ENCODE measurements at places on chromosomes 4 and X. TPM values are rescaled to one million over a fixed set of nuclear protein-coding genes. Genes with fewer than 3 reads are reported as not detected.

Gene L1CAM
- 55.2 TPM for total RNA-seq

GRCh38 chrX:71378732-71379131 is 12.6 kb downstream of the TAF1 start:
- DNase-seq: no peak

DNA sequence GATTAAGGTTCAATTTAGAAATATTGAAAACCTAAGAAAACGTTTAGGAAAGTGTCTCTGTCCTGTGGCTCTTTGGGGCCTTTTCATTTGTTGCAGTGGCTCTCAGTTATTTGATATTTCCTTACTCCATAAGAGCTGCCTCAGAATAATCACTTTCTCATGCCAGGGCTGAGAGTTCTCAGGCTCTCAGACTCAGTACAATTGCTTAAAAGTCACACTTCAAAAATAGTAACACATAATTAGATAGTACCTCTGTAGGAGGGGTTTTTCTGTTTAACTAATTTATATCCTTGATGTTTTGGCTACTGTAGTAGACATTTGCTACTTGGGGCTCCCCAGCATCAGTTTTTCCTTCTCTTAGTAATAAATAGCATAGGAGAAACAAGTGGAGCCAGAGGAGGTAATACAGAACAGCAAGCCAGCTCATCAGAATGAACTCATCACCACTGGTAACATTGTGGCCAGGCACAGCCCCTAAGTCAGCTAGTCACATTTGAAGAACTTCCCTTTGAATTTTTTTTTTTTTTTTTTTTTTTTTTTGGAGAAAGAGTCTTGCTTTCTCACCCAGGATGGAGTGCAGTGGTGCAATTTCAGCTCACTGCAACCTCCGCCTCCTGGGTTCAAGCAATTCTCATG is 8.0 kb upstream of the HNRNPD start:
- no peak for DNase-seq

DNA sequence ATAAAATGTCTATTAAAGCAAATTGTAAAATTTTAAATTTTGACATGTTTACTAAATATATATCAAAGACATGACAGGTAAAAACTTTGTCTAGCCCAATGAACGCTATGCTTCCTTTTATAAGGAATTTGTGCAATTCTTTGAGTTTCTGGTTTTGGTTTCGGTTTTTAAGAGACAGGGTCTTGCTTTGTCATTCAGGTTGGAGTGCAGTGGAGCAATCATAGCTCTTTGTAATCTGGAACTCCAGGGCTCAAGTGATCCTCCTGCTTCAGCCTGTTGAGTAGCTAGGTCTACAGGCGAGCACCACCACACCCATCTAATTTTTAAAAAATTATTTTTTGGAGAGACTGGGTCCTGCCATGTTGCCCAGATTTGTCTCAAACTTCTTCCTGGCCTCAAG is 60.7 kb downstream of the BLTP1 start:
- no peak for DNase-seq

DNA sequence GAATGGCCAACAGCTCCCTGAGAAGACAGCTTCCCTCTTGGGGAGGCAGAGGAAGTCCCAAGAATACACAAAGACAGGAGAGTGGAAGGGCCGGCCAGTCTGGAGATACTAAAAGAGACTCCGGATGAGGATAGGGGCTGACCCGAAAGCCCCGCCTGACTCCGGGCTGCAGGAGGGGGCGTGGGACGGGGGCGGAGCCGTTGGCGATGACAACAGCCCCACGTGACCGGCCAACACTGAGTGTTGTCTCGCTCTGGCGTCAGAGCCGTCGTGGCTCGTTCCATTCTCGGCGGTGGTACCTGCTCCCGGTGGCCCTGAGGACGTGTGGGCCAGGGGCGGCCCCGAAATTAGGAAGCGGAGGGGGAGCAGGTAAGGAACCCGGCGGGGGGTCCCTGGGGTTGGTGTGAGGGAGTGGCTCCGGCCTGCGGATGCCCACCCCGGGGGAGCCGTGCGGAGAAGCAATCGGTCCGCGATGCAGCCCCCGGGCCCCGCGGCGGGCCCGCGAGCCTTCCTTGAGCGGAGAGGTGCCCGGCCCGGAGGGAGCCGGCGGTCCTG is at the start of gene BEX4:
BEX4 (plus strand) TSS at position 239 of the 555 bp plus-strand sequence. CDS start 1,046 bp downstream, outside the sequence.
- peak; percentile 89 for DNase-seq

DNA sequence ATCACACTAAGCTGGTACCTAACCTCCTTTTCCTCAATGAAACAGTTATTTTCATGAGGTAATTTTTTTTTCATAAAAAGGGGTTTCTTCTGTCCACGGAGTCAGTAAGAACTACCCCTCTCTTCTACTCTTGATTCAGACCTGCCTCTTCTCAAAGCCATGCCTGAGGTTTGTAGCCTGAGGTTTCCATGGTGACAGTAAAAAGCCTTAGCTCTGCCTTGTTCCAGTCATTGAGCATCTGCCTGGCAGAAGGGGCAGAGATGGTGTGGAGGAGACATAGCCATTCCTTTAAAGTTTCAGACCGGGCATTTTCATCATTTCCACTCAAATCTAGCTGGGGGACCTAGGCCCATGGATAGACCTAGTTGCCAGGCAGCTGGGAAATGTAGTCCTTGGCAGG is 135.5 kb downstream of the REPS2 start:
- no peak for DNase-seq

DNA sequence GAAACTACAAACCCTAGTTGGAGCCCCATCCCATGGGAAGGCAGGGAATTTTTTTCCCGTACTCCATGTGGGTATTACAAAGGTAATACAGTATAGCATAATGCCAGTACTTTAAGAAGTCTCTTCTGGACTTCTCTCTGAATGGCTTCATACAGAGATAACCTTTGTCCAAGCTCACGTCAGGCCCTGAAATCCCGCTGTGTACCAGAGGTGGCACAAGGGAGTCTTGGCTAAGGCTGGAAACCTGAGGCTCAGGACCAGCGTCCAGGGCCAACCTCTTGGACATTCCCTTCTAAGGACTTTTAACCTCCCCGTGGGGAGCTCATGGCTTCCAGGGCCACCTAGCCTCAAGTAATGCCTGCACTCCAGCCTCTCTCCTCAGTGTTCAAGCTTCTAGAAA is 338.9 kb upstream of the FAM241A start:
- DNase-seq: peak; percentile 64

Gene FGF16
- 1.6 TPM for total RNA-seq

Gene DMRTC1B
- total RNA-seq: 0.22 TPM

GRCh38 chr4:123350191-123350544 is 46.4 kb upstream of the SPRY1 start:
- peak; percentile 48 for DNase-seq

- DNase-seq: no peak
Observed at GRCh38 chr4:185207466-185207865, 1.9 kb upstream of the SNX25 start.

DNA sequence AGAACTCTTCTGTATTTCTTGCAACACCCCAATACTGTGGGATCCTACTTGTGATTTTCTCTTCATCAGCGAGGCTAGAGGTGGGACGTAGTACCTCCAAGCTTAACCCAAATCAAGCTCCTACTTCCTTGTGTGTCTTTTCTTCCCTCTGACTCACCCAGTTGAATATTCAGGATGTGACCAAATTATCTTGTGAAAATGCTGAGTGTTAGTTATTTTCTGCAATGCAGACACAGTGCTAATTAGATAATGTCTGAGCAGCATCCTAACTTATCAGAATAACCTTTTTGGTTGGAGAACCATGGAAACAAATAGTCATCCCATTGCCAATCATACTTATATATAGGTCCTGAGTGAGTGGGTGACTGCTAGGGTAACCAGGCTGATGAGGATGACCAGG is 2.4 kb downstream of the MEPE start:
- DNase-seq: no peak

Gene TBC1D1
- 142 TPM for total RNA-seq

Gene BMPR1B
- total RNA-seq: 0.77 TPM
